ENCODE measurements at places on chromosomes 11 and 22.

DNA sequence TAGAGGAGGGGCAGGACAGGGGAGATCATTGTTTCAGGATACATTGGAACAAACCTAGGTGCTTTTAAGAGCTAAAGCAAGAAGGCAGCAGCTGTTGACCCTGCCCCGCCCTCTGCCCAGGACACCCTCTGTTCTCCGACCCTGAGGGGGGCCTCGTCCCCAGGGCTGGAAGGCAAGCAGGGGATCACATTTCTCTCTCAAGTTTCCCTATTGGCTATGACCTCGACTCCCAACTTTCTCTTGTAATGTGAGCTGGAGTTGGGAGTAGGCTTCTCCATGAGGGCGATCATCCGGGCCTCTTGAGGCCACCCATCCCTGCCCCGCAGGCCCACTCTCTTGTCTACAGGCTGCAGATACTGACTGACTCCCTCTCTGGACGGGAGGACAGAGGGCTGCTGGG is 37.7 kb downstream of the DSCAML1 start:
- no peak for DNase-seq

GRCh38 chr11:96332126-96332771 is 10.7 kb downstream of the MAML2 start:
- DNase-seq: no peak

DNA sequence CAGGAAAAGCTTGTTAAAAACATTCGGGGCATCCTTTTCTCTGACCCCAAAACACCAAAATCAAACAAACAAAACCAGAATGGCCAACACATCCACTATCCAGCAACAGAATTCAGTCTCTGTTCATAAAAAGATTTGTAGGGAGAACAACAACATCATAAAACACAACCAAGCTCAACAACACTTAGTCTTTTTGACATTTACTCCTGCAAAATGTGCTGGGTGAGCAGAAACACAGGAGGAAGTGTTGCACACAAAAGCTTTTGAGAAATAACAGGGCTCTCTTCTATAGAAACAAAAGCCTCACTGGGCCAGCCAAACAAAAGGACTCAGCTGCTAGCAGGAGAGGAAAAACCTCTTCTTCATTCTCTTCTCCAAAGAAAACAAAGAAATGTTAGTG is 736.0 kb upstream of the CCDC90B start:
- DNase-seq: no peak

DNA sequence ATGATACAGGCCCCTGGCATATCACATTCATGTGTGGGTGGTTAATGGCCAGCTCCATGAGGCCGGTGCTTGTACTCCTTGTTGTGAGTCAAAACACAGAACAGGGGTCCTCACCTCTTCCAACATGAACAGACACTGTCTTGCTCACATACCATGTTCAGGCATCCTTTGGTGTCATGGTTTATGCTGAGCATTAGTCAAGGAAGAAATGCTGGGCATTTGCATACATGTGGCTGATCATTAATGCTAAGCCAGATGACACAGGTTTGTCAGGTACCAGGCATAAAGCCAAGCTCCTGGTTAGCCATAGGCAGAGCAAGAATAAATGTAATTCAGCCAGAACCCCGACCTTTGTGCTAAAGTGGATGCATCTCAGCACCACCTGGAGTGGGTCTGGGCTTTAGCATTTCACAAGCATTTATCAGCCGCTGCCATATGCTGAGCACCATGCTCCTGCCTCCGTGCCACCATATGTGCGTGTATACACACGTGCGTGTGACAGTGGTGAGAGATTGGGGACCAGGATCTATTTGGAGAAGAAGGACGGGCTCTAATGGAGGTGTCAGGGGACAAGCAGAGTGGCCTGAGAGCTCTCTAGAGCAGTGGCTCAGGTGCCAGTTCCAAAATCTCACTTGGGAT is 55.0 kb downstream of the MICAL2 start:
- no peak for DNase-seq

DNA sequence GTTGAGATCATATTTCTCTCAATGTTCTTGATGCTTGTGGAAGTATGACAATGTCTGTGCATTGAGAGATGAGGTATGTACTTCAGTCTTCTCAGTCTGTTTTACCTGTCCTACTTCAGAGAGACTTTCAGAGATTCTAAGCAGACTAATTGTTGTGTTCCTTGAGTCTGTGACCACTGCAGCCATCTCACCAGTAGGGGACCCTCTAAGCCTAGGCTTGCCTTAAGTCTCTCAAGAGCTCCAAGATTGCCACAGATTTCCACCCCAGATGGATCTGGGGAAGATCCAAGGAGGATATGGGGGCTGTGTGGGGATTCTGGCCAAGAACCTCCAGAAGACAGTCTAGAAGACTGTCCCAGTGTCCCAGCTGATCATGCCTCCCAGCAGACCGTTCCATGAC is 179.9 kb upstream of the PLET1 start:
- DNase-seq: no peak

DNA sequence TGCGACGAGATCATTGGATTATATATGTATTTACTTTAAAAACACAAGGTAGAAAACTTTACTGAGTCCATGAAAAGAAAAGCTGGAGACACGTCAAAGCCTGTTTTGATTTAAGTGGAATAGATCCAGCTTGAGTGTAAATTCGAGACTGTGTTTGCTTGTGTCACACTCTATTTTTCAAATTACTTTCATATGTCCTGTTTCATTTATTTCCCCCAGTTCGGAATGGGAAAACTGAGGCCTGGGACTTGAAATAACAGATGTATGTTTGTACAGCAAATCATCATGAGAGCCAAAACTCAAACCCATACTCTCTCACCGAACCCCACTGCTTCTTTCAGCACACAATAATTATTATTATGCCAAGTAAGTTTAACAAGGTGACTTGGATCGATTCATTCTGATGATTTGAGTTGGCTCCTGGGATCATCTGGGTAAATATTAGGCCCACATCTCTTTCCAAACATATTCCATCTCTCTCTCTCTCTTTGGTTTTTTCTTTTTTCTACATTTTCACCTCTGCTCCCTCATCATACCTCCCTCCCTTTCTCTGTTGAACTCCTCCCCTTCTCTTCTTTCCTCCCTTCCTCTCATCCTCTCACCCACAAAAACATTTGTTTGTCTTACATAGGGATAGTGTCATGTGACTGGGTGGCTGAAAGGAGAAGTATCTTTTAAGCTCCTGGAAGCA is 21.2 kb downstream of the FZD4 start:
- DNase-seq: no peak

DNA sequence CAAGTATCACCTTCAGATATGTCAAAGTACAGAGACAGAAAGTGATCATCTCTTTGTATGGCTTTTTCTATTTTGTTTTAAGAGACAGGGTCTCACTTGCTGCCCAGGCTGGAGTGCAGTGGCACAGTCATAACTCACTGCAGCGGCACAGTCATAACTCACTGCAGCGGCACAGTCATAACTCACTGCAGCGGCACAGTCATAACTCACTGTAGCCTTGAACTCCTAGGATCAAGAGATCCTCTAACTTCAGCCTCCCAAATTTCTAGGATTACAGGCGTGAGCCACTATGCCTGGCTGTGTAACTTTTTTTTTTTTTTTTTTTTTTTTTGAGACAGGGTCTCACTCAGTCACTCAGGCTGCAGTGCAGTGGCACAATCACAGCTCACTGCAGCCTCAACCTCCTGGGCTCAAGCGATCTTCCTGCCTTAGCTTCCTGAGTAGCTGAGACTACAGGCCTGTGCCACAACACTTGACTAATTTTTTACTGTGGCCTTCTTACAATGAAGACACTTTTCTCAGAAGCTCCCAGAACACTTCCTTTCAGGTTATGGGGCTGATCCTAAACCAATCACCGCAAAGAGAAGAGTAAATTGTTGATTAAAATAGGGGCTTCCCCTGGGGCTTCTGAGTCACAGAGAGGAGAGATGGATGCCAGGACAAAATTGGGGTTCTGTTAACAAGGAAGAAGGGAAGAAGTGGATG is 9.0 kb upstream of the HIKESHI start:
- DNase-seq: no peak

GRCh38 chr11:71266114-71266833 is 13.9 kb upstream of the SHANK2 start:
- no peak for DNase-seq

GRCh38 chr11:111001986-111002611 is 243.4 kb upstream of the POU2AF2 start:
- no peak for DNase-seq

DNA sequence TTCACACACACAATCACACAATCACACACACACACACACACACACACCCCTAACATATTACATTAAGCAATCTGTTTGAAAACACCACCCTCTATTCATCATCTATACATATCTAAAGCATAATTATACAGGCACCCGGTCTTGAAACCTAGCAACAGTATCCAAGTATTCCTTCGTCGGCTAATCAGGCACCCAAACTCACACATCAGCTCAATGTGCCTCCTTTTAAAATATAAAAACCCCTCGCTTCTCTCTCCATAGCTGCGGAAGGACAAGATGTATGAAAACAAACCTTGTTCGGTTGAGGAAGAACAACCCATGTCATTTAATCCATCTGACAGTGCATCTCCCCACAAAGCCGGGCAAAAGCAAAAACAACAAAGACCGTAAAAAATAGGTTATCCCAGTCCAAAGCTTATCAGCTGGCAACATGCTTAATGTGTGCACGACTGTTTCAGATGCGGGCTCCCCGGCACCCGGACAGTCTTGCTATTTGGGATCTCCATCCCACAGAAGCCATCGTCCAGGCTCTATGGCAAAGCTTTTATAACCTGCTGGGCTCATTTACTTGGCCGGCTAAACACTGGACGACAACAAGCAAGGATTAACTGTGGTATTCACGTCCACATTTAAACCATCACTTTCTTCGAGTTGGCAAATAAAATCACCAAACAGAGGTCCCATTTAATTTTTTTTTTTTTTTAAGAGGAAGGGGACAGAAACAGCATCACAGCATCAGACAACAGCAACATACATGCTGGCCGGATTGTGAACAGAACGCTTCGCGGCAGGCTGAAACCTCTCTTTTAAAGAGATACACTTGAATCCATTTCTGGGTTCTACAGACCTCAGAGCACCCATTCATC is 365.5 kb downstream of the SHANK2 start:
- no peak for DNase-seq

- DNase-seq: no peak
Measured at GRCh38 chr11:119839476-119840133, 110.6 kb upstream of the NECTIN1 start.

- no peak for DNase-seq
Measured at GRCh38 chr11:120352405-120352804, 16.2 kb downstream of the ARHGEF12 start.

- DNase-seq: no peak
Measured at GRCh38 chr11:109109150-109109549, 312.8 kb upstream of the C11orf87 start.

DNA sequence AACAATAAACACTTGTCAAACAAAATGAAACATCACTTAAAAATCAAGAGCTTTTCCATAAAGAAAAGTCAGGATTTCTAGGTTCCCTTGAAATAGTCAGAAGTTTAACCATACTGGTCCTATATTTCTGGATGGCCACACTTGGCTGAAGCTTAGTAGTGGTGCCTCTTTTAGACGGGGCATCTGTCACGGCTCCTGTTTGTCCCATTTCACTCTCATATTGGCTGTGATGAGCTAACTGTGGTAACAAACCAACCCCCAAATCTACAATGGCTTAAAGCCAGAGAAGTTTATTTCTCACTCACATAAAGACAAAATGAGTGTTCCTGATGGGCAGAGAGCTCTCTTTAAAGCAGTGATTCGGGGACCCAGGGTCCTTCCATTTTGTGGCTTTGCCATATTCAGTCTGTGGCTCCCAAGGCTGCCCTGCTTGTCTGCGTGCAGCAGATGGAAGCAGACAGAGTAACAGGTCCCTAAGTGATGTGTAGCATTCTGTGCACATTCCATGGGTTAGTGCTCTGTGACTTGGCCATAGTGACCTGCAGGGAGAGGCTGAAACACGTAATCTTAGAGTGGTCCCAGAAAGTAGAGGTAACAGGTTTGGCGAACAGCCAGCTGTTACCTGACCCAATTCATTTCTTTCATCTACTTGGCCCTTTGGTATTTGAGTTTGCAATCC is 137.4 kb downstream of the HIPK3 start:
- no peak for DNase-seq

- DNase-seq: no peak
Measured at GRCh38 chr11:8355416-8355742, 91.7 kb upstream of the LMO1 start.

DNA sequence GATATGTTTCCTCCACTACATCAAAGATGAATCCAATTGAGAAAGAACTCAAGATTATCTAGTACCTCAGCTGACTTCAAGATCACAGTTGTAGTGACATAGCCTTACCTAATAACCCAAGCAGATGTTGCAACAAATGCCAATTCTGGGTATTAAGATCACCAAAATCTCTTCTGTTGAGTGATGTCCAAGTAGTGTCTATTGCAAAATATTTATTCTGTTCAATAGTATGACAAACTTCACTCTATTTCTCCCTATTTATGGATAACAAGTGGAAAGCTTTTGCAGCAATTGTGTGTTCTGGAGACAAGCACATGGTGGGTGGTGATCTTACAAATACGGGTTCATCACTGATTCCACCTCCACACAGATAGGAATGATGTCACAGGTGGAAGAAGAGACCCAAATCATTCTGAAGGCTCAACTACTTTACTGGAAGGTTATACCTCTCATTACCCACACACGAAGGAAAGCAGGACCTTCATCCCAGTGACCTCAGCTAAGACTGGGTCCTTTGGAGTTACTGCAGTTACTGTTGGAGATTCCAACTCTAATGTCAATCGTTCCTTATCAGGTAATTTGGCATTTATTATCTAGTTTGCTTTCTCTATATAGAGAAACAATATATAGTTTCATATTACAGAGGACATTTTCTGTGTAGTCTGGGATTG is 72.0 kb downstream of the CD44 start:
- DNase-seq: no peak

DNA sequence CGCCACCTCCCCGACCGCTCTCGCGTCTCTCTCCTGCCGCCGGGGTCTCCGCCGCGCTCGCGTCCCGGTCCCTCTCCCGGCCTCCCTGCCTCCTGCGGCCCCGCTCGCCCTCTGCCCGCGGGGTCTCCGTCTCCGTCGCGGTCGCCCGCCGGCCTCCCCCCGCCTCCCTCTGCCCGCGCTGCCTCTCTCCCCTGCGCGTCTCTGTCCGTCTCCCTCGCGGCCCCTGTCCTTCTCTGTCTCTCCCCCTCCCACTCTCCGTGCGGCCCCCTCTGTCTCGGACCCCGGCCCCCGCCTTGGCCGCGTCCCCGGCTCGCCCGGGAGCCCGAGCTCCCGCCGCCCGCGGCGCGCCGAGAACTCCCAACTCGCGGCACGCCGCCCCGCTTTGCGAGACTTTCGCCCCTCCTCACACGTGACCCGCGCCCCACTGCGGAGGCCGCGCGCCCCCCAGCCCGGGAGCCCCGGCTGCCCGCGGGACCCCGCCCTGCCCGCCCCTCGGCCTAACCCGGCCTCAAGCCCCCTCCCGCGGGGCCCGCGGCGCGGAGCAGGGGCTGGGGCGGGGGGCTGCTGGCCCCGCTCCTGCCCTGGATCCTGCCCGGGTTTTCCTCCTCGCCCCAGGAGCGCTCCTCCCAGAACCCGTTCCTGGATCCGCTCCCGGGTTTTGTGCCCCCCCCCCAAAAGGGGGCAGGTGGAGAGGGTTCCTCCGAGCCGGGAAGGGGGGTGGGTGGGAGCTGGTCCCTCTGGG is 702 bp upstream of the KCNJ4 start:
- no peak for DNase-seq

Measured in hematopoietic multipotent progenitor cell treated with erythropoietin and hydrocortisone succinate and interleukin-3 and kit ligand, for 15 days (in vitro differentiated cells).